ENCODE measurements at places on chromosomes 6 and 20. TPM values are rescaled to one million over a fixed set of nuclear protein-coding genes. Genes with fewer than 3 reads are reported as not detected.

The CDC40 gene
- total RNA-seq, result 20.9 TPM

The TREM2 gene
- not detected for total RNA-seq

The CFB gene
- total RNA-seq, result 1.2 TPM

The MAP1LC3A gene
- 15.5 TPM for total RNA-seq

The CEP250 gene
- 25.5 TPM for total RNA-seq

The MGME1 gene
- 7.5 TPM for total RNA-seq

The LST1 gene
- total RNA-seq, result 0.48 TPM

The RFX6 gene
- total RNA-seq, result not detected

Measured in vein endothelial cell (primary cell).